Motor neuron (in vitro differentiated cells): ENCODE measurements at places on chromosomes 6 and 20.

DNA sequence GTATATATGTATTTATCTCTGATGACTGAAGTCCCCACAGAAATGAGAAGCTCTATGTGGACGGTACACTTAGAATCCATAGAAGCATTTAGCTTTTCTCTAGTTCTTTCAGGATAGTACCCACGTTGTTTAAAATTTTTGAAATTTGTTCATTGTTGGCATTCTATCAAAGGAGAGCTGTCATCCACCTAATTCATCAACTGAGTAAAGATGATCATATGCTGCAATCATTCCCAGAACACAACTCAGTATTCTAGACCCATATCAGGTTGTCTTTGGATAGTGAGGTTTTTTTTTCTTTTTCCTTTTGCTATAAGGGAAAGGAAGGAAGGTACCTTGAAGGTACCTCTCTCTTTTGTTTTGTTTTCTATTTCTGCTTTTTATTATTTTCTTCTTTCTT is 9.3 kb downstream of the SERAC1 start:
- ATAC-seq = no peak

DNA sequence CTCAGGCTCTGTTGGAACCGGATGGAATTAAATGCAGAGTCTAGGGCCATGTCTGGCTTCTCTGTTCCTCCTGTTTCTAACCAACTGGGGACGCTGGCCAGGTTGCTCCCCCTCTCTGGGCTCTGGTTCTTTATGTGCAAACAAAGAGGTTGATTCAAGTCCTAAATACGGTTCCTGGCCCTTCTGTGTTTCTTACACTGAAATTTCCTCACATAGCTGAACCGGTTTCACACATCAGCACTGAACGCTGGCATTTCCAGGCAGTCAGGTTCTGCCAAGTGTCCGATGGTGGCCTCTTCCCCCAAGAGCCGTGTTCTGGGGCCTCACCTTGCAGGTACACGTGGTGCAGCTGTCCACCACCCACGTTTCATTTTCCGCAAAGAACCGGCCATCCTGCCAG is 13.5 kb downstream of the THBS2 start:
- no peak for ATAC-seq

- ATAC-seq = no peak
Observed at GRCh38 chr6:42988486-42989020, 4.2 kb downstream of the PPP2R5D start.

DNA sequence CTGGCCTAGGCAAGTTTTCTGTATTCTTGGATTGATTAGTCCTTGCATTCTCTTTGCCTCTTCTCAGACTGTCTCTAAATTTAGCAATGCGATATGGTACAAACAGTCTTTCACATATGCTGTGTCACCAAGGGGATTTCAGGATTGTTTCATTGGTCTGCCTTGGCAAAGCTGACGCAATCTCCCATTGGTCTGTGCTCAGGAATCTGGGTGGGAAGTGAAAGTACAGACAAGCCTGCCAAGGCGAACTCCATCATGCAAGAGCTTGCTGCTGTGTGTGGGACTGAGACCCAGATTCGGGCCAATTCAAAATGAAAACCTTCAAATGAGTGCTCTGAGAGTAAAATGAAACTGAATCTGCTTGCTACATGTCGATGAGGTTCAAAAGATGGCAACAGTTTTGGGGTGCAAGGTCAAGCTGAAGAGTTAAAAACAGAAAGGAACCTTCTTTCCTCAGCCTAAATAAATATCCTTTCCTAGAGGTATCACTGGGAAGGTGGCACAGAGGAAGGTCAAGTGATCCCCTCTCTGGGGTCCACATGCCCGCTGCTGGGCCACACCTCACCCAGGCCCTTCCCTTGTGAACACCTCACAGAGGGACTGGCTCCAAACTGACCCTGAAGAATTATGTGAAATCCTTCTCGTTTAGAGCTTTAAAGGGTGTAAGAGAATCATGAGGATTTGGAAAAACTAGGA is 198.8 kb upstream of the PREP start:
- peak; percentile 88 for ATAC-seq

DNA sequence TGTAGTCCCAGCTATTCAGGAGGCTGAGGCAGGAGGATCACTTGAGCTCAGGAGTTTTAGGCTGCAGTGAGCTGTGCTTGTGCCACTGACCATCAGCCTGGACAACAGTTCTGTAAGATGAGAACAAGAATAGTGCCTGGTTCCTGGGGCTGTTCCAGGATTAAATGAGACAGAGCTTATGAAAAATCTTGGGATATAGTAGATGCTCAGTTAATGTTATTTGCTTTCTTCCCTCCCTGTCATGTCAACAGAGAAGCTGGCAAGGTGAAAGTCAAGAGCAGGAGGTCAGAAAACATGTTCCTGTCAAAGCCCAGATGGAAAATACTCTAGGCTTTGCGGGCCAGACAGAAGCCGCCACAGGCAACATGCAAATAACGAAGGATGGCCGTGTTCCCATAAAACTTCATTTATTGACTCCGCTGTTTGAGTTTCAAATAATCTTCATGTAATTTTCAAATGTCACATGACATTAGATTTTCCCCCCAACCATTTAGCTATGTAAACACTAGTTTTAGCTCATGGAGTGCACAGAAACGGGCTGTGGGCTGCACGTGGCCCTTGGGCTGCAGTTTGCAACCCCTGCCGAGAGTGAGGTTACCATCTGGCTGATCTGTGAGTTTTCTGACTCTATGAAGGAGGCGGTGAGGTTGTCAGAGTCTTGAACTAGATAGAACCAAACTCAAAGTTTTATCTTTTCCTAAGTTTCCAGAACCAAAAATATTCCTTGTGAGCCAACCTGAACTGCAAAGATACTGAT is 63.4 kb upstream of the PMEPA1 start:
- no peak for ATAC-seq

DNA sequence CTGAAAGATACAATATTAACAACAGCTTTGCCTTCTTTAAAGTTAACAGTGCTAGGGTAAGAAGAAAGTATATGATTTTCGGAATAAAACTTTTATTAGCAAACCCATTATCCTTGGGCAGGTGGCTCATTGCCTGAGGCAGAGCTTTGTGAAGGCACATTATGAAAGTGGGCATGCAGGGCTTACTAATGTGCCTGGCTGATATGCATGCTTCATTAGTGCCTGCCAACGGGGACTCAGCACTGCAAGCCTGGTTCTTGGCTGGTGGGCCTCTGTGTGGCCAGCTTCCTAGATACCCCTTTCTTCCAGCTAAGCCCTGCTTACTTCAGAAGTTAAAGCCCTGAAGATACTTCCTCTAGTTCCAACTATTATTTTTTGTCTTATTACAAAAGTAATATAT is 481.6 kb downstream of the ADGRB3 start:
- no peak for ATAC-seq

DNA sequence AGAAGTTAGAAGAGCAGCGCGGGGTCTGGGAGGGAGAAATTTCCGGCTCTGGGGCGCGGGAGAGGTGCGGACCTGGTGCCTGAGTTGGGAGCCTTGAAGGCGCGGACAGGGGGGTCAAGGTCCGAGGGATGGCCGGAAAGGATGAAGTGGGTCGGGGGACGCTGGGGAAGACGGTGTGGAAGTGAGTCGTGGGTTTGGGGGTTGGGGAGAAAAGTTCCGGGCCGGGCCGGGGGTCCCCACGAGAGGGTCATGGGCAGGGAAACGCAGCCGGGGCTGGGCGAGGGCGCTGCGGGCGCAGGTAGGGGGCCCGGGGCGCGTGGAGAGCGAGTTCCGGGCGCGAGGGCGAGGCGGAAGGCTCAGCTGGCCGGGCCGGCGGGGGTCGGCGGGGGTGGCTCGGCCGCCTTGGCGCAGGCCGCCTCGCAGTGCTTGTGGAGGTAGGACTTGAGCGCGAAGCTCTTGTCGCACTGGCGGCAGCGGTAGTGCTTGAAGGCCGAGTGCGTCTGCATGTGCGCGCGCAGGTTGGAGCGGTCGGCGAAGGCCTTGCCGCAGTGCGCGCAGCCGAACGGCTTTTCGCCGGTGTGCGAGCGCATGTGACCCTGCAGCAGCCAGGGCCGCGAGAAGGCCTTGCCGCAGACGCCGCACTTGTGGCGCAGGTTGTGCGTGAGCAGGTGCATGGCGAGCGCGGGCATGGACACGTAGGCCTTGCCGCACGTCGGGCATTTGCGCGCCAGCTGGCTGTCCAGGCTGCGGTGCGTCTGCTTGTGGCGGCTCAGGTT is 10.5 kb upstream of the SRXN1 start:
- no peak for ATAC-seq

DNA sequence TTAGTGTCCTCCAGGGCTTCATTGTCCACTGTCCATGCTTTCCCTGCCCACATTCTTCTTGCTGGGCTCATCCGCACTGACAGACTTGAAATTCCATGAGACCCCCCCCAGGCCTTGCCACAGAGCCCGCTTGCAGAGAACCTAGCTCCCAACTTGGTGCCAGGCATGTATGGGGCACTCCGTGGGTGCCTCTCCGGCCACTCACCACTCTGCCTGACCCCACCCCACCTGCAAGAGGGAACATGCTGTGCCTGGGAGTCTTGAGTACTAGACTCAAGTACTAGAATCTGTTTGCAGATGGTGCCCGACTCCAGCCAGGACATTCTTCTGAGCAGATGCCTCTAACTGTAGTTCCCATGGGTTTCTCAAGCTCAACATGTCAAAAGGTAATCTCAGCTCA is 47.9 kb downstream of the TRERF1 start:
- ATAC-seq = peak; percentile 8

- ATAC-seq = no peak
Observed at GRCh38 chr6:34200340-34200971, 36.2 kb upstream of the HMGA1 start.

DNA sequence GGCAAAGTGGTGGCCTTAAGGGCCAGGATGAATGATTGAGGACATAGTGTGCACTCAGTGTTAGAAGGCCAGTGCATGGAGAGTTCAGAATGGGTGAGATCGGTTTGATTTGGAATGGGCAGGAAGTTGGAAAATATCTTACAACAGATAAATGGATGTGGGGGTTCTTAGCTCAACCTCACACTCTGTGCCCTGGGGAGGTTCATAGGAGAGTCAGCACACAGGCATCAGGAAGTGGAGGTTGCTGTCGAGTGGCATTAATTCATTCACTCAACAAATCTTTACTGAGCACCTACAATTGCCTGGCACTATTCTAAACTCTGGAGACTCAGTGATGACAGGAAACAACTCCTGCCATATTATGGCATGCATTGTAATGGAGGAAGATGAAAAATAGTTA is 313.7 kb upstream of the SUPT3H start:
- no peak for ATAC-seq

GRCh38 chr6:13480631-13481501 is 6.5 kb downstream of the GFOD1 start:
- ATAC-seq = peak; percentile 36

GRCh38 chr6:56144538-56145324 is 102.6 kb downstream of the COL21A1 start:
- no peak for ATAC-seq

- no peak for ATAC-seq
Observed at GRCh38 chr20:4516876-4517275, 204.8 kb upstream of the PRND start.

GRCh38 chr6:2102316-2102883 is 143.0 kb downstream of the GMDS start:
- no peak for ATAC-seq

DNA sequence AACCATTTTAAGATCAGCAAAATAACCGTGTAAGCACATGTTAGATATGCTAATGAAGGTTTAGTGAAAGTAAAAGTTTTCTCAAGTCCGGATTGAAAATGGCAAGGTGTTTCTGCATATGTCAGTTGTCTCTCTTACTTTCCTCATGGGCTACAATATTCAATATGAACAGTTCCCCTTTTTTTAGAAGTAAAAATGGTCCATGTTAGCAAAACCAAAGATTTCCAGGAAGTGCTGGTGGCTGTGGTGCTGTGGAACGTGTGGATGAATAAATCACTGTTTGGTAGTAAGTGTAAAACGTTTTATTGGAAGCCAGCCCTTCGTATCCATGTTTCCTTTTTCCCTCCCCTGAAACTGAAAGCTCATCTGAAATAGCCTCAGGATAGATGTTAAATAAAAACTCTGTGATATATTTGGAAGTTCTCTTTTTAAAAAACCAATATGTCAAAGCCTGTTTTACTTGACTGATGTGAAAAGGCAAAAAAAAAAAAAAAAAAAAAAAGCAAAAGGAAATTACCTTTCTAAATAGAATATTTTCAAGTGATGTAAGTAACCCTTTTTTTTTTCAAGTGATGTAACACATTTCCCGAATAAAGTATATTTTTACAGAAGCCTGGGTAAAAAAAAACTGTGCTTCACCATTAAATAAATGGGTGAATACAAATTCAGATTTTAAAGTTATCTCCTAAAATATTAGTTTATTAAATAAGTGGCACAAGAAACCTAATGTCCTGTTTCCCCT is 41.9 kb downstream of the PLEKHG1 start:
- ATAC-seq = no peak

- ATAC-seq = peak; percentile 10
Observed at GRCh38 chr20:34062570-34063482, 49.2 kb downstream of the EIF2S2 start.

- ATAC-seq = no peak
Observed at GRCh38 chr6:6851059-6851948, 256.5 kb upstream of the RREB1 start.

DNA sequence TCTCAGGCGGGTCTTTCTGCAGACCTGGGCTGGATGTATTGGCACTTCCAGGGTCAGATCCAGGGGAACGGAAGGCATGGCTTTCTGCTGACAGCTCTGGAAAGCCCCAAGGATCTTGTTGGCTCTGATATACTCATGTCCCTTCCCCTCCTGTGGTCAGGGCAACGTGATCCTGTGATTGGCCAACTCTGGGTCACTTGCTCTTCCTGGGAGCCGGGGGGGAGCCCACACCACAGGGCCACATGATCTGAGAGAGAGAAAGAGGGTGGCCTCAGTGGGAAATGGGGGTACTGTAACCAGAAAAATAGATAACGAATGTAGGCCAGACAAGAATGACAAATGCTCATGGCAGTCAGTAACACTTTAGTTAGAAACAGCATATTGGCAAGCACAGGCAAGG is 223.0 kb downstream of the NFATC2 start:
- ATAC-seq = no peak

GRCh38 chr6:123901436-123901835 is 97.8 kb downstream of the NKAIN2 start:
- no peak for ATAC-seq

GRCh38 chr6:155254139-155254538 is 9.7 kb upstream of the CLDN20 start:
- ATAC-seq = no peak
